ENCODE measurements at places on chromosomes 2 and 18.

- DNase-seq = no peak
These were observed 44.3 kb downstream of the EPHA4 start for GRCh38 chr2:221527776-221528309.

DNA sequence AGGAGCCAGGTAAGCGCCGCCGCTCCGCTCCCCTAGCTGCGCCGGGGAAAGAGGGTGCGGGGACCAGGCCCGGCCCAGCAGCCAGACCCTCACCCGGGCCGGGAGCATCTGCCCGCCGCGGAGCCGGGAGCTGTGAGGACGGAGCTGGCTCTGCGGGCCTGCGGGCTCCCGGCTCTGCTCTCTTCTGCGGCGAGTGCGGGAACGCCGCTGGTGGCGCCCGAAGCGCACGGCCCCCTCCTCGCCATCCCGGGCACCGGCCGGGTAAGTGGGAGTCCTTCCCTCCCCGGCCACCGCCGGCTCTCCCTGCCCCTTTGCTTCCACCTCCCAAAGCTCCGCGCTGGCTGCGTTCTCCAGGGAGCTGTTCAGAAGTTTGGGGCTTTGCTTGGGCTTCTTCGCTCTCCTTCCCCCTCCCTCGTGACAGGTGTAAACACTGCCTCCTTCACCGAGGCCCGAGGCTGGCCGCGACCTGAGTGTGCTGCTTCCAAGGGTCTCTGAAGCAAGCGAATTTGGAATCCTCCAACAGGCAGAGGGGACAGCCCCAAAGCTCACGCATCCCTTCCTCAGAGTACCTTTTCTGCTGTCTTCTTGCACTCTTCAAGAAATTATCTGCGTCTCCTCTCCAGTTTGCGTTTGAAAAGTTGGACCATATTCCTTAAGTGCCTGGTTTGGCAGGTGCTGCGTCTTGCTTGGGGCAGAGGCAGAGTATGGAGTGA lies 632 bp downstream of the AFTPH start:
- DNase-seq = peak; percentile 41

DNA sequence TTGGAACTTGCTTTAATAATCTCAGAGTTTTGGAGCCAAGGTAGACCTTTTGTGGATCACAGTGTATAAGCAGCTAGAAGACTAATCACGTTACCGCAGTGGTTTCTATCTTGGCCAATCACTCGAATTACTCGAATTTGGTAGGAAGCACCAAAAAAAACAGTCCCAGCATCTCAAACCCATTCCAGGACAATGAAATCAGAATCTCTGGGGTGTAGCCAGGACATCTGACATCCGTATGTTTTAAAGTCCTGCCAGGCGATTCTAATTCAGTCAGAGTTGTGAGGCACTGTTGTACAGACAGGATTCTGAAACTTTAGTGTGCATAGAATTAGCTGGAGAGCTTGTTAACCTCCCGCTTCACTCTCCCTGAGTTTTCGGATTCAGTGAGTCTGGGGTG lies 30.8 kb downstream of the GRHL1 start:
- no peak for DNase-seq

- no peak for DNase-seq
These were observed 291.0 kb downstream of the CELF4 start for GRCh38 chr18:37274309-37275236.

GRCh38 chr2:70985956-70986355 lies 7.5 kb downstream of the ANKRD53 start:
- DNase-seq = no peak

Data from HuH-7 (cell line).